Mesenteric fat pad (tissue), 1 donor: ENCODE measurements at places on chromosomes 1 and 21.

GRCh38 chr1:230087028-230087716, 20.1 kb downstream of the GALNT2 start:
- peak; percentile 41 for DNase-seq

- no peak for DNase-seq
Measured at GRCh38 chr1:10724052-10724494, 72.4 kb downstream of the CASZ1 start.

GRCh38 chr21:33801424-33802405, 113.9 kb downstream of the ATP5PO start:
- no peak for DNase-seq

DNA sequence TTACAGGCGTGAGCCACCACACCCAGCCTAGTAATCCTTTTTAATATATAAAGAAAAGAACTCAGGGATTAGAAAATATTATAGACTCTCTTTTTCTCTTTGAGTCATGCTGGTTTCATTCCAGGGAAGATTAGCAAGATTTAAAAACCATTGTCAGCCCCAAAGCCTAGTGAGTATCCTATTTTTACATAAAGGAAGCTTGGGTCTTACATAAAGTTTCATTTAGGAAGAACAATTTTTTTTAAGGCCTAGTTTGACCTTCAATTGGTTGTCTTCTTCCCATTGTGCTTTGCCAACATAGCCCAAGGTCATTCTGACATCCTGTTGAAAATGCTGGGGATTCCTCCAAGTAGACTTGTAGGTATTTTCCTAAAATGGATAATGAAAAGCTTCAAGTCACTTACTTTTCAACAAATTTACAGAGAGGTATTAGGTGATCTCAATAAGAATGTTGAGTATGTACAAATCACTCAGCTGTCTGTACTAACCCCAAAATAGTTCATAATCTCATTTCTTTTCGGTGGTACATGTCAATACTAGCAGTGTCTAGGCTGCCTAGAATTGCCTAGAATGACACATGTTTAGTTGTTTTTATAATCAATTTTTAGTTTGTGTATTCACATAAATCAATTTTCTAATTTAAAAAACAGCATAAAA, 4.3 kb upstream of the KIF14 start:
- DNase-seq: no peak

DNA sequence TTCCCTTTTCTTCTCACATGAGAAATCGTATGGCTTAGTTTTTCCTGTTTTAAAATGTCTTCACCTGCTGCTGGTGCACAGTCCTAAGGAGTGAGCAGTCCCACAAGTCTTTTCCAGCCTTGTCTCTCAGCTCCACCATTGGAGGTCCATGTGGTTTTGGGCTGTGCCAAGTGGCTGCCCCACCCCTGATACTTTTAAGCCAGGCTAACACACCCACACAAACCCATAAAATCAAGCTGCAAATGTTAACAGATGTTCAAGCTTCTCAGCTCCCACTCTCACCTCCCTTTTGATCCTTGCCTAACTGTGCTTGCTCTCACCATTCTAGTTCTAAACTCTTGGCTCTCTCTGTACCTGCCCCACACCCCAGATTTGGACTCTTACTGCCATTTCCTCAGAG, 74.5 kb upstream of the COL24A1 start:
- no peak for DNase-seq

DNA sequence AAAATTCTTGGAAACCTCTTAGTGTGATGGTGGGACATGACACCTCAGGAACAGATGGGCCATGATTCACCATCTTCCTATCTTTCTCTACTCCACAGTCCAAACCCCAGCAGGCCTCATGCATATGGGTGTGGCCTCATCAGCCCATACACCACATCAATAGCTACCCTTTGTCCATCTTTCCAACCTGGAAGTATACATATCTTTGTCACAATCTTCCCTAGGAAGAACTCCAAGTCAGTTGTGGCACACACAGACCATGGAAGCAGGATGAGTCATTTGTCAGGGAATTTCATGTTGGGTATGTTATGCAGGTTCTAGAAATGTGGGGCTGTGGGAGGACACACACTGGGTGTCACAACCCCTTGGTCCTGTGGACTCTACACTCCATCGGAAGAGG, 30.5 kb upstream of the CLCA4 start:
- no peak for DNase-seq

GRCh38 chr1:156356875-156357534, 12.0 kb upstream of the RHBG start:
- no peak for DNase-seq

- DNase-seq: no peak
Measured at GRCh38 chr1:103341377-103341880, 184.1 kb upstream of the RNPC3 start.

- DNase-seq: no peak
Measured at GRCh38 chr1:18062185-18062584, 45.4 kb upstream of the IGSF21 start.

DNA sequence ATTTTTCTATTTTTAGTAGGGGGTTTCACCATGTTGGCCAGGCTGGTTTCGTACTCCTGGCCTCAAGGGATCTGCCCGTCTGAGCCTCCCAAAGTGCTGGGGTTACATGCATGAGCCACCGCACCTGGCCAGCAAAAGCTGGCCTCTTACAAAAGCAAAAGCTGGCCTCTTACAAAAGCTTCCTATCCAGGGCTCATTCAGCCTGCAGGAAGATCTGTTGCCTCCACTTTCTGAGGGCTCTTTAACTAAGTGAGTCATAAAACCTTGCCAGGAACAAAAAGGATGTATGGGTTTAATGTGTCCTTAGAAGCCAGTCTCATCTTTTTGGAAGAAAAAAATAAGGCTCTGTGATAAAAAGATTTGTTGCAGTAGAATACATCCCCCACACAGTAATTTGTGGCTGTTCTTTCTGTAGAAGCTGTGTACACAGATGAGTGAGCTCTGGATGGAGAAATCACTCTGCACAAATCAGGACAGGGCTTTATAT, 15.0 kb downstream of the HTR1D start:
- DNase-seq: no peak

- no peak for DNase-seq
Measured at GRCh38 chr1:47918257-47918867, 78.8 kb downstream of the TRABD2B start.

DNA sequence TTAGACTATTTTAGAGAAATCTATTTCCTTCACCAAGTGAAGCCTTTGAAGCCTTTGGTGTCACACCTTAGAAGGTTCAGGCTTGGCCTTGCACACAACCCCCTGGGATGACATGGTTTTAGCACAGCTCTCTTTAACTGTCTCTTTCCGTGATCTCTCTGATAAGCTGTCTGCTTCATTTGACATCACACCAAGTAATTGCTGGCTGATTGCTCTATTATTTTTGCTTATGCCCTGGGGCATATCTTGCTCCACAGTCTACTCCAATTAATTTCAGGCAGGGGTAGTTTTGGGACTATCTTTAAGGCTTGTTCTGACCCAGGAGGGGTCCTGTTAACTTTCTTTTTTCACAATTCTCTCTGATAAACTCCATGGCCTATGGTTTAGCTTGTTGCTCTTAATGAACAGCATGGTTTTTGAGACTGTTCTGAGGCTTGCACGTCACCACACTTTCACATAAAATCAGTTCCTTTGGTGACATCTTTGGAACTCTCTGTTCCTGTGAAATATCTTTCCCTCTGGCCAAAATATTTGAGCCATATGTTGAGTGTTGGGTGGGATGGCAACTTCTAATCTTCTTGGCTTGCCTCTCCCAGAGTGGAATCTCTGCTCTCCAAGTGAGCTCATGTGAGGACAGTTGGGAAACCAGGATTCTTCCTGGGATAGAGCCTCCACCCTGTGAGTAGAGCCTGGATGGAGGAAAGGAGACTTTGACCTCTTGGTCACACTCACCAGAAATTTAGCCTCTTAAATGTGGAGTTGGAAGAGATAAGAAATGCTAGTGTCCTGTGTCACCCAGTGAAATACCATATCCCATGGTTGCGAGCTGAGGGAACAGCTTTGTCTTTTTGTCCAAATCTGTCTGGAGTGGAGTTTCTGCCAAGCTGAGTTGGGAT, 63.6 kb downstream of the MAP3K21 start:
- DNase-seq: no peak

DNA sequence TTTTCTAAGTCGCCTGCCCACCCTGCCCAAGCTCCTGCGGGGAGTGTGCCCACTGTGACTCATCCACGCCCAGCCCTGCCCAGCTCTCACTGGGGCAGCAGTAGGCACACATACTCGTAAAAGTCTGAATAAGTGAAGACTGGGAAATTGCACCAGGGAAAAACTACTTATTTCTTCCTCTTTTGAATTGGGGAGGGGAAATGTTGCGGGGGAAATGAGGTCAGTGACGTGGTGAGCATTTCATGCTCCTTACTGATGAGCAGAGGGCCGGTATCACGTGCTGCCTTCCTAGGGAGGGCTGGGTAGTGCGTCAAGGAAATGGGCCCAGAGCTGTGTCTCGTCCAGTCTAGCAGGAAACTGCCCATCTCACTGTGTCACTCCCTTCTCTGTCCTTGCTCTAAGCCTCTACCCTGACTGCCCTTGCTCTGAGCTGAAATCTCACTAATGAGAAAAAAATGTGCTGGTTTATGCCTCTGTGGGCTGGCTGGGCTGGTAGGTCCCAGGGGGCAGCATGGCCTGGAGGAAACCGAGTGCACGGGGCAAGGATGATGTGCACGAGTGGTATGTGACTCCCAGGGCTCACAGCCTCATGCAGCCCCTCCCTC, 13.5 kb upstream of the TNFRSF1B start:
- no peak for DNase-seq

GRCh38 chr1:1243807-1244191, 2.7 kb downstream of the C1QTNF12 start:
- DNase-seq: no peak

DNA sequence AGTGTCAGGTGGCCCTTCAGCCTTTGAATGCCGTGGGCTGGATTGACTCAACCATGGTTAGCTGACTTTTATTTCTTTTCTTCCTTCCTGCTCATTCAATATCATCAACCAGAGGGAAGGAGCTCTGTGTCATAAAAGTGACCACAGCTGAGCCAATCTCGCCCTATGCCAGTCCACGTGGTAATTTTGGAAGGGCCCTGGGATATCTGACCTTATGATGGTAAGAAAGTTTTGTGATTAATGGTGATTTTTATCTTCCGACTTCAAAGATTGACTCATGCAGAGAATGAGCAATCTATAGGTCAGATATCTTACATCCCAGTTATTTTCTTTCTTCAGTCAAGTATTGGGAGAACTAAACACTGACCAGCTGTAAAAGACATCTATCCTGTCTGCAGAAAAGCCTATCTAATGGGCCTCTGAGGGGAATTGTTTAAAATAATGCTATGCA, 170.3 kb downstream of the ZC3H11B start:
- DNase-seq: no peak

DNA sequence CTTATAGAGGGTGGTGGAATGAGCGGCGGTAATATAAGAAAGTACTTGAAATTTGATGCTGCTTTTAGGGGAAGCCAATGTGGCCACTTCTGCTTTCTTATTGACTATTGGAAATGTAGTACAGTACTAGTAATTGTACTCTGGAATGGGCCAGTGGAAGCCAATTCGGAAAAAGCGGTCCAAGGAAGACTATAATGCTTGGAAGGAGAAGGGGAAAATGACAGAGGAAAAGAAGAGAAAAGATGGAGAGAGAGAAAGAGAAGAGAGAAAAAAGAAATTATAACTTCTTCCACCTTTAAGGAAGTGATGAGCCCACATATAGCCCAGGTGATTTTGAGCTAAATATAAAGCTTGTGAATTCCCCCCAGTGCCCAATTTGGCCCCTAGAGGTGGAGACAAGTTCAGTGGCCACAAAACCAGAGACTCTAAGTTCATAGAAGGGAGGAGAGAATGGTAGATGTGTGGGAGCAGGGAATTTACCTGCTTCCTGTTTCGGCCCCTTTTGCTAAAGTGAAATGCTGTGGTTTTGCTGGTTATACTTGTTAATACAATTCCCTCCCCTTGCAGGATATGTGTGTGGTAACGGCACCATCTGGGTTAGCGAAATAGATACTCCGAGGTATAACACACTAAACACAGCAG, 35.7 kb upstream of the DUSP10 start:
- DNase-seq: no peak

DNA sequence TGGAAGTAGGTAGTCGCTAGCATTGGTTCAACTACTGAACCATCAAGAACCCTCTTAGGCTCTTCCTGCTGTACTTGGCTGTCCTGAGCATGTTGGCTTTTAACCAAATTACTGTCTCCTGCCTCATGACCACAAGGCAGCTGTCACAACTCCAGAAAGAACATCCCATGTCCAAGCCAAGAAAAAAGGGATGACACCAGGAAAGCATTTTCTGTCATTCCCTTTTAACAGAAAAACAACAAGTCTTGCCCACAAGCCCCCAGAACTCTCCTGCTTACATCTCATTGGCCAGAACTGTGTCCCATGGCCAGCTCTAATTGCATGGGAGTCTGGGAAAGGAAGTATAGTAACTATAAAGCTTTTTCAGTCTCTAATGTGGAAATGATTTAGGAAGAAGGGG, 2.4 kb upstream of the RNU5D-1 start:
- DNase-seq: no peak

- no peak for DNase-seq
Measured at GRCh38 chr1:4772294-4773010, 118.0 kb downstream of the AJAP1 start.

- no peak for DNase-seq
Measured at GRCh38 chr1:6302568-6302967, 41.7 kb upstream of the GPR153 start.

GRCh38 chr1:197908716-197909220, 6.3 kb downstream of the C1orf53 start:
- no peak for DNase-seq

GRCh38 chr1:154407198-154408091, 2.3 kb downstream of the IL6R start:
- no peak for DNase-seq

- no peak for DNase-seq
Measured at GRCh38 chr1:42950116-42950481, 8.6 kb downstream of the SLC2A1 start.

GRCh38 chr1:8425150-8425780, 107.4 kb downstream of the SLC45A1 start:
- no peak for DNase-seq

DNA sequence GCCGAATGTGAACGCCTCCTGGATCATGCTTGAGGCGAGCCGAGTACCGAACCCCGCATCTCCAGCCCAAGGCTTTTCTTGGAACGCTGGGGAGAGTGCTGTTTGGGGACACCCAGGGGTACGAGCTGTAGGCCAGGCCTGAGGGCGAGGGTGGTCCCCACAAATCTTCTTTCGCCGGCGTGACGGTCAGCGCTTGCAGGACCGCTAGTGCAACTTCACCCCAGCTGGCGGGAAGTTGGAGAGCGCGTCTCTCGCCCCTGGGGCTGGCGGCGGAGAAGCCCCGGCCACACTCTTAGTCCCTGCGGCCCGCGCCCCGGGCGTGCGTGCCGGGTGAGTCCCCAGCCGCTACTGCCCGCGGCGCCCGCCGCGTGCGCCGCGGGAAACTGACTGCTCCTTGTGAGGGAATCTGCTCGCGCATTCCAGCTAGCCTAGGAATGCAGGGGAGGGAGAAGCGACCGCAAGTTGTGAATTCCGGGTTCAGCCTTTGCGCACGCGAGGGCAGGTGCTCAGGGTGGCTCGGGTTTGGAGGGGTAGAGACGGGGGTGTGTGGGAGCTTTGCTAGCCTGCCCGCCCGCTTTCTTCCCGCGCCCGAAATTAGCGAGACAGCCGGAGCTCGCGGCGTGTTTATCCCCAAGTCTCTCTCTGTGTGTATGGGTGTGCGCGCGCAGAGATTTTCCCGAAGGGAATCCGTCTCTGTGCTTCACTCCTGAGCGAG, 884 bp downstream of the LHX4 start:
- no peak for DNase-seq

GRCh38 chr21:26148071-26148839, 22.3 kb downstream of the APP start:
- DNase-seq: no peak

- peak; percentile 79 for DNase-seq
Measured at GRCh38 chr1:3000671-3001470, 20.4 kb upstream of the ACTRT2 start.
